ENCODE measurements at places on chromosomes 12 and 14. TPM values are rescaled to one million over a fixed set of nuclear protein-coding genes. Genes with fewer than 3 reads are reported as not detected.

SERPINA12 gene
- total RNA-seq: not detected

- H3K27me3 ChIP-seq: no peaks in the 10 kb centered on the region
- H3K4me3 ChIP-seq: no peak overlapping the region
- peaks cover 7% of the 10 kb centered on the region for H3K4me1 ChIP-seq
Measured at GRCh38 chr12:131808744-131809371, 19.3 kb upstream of the MMP17 start.

GRCh38 chr12:24738441-24738840 lies 210.5 kb downstream of the BCAT1 start:
- no peaks in the 10 kb centered on the region for H3K27me3 ChIP-seq
- H3K4me3 ChIP-seq: no peak overlapping the region
- no peak overlapping the region for H3K27ac ChIP-seq
- H3K36me3 ChIP-seq: no peaks in the 10 kb centered on the region

- H3K27ac ChIP-seq: peak within 1 kb of the TSS; percentile 92
- no peaks in the 10 kb centered on the region for H3K27me3 ChIP-seq
- H3K36me3 ChIP-seq: peaks cover 4% of the 10 kb centered on the region
- peak; percentile 92 for DNase-seq
Measured at GRCh38 chr14:88562831-88563686, at the start of gene ZC3H14. ZC3H14 (plus strand) TSS chr14:88563037; CDS start chr14:88563134, 97 bp downstream.
